ENCODE measurements at places on chromosomes 12 and 14.

- DNase-seq: no peak
Observed at GRCh38 chr14:70891737-70892136, 15.5 kb upstream of the PCNX1 start.

GRCh38 chr12:122850695-122851350, 15.6 kb downstream of the HIP1R start:
- no peak for DNase-seq

- DNase-seq: no peak
Observed at GRCh38 chr12:89072294-89073026, 279.8 kb downstream of the DUSP6 start.

GRCh38 chr12:21921436-21921835, 19.8 kb downstream of the ABCC9 start:
- DNase-seq: no peak

GRCh38 chr14:22551605-22551997, 37.4 kb downstream of the DAD1 start:
- no peak for DNase-seq

GRCh38 chr12:107762874-107763273, 1.9 kb upstream of the PRDM4 start:
- DNase-seq: no peak

DNA sequence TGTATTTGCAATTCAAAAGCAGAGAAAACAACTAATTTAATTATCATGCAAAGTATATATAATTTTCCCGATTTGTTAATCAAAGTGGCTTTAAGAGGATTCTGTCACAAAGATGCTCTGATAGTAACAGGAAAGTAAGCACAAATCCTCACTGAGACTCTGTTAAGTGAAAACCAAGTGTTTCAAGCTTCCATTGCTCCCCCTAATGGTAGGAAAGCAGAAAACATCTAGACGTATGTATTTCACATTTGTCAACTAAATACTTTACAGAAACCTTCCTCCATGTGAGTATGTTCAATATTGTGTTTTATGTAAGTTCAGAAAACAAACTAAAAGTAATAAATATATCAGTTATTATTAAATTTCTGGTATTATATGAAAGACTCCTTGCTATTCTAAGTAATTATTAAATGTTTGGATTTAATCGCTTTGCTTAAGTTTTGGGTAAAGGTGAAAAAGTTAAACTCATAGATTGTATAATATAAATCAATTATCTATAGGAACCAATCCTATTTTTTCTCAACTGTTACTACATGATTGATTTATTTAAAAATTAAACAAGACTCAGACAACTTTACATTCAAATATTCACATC, 1.5 kb upstream of the NTS start:
- DNase-seq: peak; percentile 11

DNA sequence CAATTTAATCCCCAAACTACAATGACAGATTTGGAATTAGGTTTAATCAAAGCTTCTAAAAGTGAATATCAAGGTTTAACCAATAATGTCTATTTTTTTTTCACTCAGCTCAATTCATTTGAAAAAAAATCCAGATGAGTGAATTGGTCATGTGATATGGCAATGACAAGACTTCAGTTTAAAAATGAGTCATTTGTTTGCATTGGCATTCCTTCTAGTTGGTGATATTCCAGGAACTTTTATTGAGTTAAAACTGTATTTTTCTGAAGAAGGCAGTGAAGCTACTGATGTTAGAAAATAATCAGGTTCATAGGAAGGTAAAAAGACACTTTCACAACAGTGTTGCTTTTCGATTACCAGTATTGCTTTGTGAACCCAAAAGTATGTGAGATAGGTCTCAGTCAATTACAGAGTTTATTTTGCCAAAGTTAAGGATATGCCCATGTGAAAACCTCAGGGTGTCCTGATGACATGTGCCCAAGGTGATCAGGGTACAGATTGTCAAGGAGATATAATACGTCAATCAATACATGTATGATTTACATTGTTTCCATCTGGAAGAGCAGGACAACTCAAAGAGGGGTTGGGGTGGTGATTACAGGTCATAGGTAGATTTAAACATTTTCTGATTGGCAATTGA, 1214.9 kb downstream of the GALC start:
- no peak for DNase-seq

DNA sequence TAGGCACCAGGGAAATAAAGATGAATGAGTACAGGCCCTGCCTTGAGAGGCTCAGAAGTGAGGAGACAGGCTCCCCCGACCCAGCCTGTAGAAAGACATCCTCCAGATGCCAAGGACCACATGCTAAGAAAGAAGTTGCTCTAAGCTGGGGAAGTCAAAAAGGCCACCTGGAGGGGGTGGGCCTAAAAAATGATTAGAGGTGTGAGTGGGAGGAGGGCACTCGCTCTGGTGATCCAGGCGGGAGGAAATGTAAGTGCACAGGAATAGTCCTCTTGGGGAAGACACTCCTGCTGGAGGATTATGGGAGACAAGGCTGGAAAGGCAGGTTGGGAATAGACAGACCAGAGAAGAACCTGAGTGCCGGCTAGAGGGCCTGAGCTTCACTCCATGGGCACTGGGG, 32.2 kb downstream of the SMUG1 start:
- DNase-seq: no peak

DNA sequence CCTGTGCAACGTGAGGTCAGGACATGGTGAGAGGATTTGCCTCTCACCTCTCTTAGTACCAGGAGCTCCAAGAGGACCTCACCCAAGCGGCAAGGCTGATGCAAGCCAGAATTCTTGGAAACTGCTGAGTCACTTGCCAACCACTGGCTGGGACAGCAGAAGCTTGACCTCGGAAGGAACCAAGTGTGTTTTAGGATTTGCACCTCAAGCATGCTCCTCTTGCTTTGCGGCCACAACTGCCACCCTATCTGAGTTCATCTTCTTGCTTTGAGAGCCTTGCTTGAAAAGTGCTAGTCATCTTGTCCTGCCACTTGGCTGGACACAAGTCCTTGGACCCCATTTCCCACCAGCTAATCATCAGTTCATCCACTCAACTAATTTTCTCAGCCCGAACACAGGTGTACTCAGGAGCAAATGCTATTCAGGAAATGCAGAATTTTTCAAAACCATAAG, 195.8 kb downstream of the SLC25A21 start:
- no peak for DNase-seq

GRCh38 chr12:80241576-80242273, 142.4 kb downstream of the OTOGL start:
- DNase-seq: no peak
